ENCODE measurements at places on chromosomes 11 and 22.

DNA sequence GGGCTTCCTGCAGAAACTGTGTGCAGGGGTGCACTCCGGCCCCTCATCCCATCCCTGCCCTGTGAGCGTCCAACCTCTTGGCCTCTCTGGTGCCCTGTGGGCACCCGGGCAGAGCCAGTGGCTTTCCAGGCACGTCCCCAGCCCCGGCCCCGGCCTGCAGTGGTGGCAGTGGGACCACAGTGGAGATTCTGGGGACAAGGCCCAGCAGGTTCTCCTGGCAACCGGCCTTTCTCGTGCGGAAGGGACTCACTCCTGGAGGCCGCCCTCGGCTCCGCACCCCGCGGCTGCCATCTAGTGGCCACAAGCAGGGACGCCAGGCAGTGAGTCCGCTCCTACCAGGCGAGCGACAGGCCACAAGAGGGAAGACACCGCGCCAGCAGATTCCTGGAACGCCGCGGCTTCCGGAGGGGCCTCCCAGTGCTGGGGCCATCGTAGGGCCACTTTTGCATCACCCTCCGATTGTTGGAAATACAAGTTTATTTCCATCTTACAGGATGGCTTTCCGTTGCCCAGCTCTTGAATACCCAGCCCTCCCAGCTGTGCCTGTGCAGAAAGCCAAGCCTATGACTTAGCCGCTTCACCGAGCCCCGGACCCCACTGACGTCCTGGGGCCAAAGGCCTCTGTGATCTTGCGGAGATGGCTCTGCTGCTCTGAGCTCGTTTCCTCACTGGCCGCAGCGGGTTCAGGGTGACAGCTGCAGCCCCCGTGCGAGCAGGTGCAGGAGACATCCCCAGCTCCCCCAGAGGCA lies 357.3 kb downstream of the CTTN start:
- peak; percentile 71 for DNase-seq

GRCh38 chr22:35230417-35230816 lies 26.9 kb upstream of the HMGXB4 start:
- no peak for DNase-seq

GRCh38 chr11:45926001-45926401 lies 3.5 kb downstream of the LARGE2 start:
- DNase-seq: no peak

DNA sequence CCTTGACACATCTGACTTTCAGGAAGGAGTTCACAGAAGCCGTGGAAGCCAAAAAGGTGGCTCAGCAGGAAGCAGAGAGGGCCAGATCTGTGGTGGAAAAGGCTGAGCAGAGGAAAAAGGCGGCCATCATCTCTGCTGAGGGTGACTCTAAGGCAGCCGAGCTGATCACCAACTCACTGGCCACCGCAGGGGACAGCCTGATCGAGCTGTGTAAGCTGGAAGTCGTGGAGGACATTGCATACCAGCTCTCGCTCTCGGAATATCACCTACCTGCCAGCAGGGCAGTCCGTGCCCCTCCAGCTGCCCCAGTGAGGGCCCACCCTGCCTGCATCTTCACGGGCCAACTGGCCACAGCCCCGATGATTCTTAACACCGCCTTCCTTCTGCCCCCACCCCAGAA lies 53.7 kb downstream of the HSD17B12 start:
- DNase-seq: no peak

DNA sequence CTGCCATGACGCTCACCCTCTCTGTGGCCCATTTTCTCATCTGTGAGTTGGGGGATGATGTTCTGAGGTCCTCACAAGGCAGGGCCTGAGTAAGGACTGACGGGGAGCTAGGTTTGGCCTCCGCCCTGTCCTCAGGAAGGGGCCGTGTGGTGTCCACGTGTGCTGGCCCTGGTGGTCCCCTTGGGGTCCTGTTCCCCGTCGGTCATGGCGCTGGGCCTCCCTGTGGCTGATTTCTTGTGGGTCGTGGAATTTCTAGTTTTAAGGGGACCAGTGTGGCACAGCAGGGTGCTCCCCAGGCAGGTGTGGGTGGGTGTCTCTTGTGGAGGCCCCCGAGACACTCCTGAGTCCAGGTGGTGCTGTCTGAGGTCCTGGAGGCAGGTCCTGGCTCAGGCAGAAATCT lies 5.9 kb downstream of the LINC01488 start:
- no peak for DNase-seq

DNA sequence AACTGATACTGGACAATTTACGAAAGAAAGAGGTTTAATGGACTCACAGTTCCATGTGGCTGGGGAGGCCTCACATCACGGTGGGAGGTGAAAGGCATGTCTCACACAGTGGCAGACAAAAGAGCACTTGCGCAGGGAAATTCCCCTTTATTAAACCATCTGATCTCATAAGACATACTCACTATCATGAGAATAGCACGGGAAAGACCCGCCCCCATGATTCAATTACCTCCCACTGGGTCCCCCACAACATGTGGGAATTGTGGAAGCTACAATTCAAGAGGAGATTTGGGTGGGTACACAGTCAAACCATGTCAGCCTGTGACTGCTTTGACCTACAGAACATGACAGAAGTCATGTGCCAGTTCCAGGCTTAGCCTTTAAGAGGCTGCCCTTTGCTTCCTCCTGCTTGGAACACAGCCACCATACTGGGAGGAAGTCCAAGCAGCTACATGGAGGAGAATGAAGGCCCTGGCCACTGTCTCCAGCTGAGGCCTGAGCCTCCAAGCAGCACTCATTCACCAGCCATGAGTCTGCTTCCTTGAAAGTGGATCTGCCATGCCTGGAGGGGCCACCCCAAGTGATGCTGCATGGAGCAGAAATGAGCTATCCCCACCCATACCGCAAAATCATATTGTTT lies 10.9 kb upstream of the GAL start:
- no peak for DNase-seq

DNA sequence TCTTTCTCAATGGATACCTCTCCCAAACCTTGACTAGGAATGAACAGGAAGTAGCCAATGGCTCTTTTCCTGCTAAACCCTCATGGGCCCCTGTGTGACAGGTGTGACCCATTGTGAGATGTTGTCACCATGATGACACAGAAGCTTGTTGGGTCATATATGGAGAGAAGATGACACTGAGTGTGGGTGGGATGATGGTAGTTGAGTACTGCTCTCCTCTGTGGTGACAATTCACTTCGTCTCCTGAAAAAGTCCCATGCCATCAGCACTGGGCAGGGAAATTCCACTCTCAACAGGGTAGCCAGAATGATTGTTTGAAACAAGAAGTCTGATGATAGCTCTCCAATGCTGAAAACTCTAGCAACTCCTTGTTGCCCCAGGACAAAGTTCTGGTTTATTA lies 94.0 kb upstream of the SEZ6L start:
- DNase-seq: no peak

GRCh38 chr22:31344578-31345330 lies 1.4 kb downstream of the PATZ1 start:
- no peak for DNase-seq

DNA sequence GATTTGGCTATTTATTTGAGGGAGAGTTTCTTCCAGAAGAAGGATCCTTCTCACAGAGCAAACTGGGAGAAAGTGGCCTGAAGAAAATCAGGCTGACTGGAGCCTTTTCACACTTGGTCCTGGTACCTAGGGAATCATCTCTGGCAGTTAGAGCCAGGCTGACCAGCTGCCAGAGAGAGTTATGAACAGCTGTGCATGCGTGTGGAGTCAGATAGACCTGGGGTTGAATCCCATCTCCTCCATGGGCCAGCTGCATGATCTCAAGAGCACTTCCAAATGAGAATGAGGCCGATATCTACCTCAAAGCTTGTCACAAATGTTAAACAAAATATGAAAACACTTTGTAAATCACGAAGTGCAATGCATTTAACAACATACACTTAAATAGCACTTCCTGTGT lies 390.0 kb downstream of the TENM4 start:
- no peak for DNase-seq

GRCh38 chr11:12581416-12581815 lies 92.8 kb upstream of the TEAD1 start:
- DNase-seq: no peak

- DNase-seq: no peak
Observed at GRCh38 chr22:24427500-24428164, at the start of gene ADORA2A. Gene ADORA2A (plus strand): TSS chr22:24427599. CDS start chr22:24433405, 5,806 bp downstream.

DNA sequence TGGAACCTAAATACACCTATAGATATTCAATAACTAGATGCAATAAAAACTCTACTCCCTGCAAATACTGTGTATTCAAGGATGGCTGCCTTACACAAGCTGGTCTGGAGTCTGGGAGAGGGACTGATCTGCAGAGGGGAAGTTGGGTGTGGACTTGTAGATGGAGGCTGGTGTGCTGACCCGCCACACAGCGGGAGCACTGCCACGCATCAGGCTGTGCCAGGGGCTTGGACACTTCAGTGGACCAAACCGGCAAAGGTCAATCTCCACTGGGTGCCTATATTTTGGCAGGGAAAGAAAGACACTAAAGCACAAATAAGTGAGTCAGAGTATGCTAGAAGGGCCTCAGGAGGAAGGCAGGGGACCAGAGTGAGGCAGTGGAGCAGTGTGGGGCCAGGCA lies 2.1 kb upstream of the SHANK3 start:
- DNase-seq: no peak

- DNase-seq: no peak
Observed at GRCh38 chr11:89015614-89016013, 50.2 kb downstream of the GRM5 start.

DNA sequence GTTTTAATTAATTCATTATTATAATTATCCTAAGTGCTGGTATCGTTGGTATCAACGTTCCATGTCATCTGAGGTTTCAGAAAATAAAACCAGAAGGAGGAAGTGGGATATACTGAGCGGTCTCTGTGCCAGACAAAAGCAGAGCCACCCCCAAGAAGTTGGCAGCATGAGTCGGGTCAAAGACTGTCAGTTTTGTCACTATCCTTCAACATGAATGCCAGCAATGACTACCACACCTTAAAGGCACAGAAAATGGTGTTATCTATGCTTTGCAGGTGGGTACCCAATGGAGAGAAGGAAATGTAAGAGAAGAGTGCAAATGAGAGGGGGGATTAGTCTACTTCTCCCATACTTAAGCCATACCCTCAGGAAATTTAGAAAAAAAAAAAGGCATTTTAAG lies 408.5 kb downstream of the OPCML start:
- no peak for DNase-seq

- no peak for DNase-seq
Observed at GRCh38 chr11:2265396-2265795, 5.0 kb downstream of the ASCL2 start.

DNA sequence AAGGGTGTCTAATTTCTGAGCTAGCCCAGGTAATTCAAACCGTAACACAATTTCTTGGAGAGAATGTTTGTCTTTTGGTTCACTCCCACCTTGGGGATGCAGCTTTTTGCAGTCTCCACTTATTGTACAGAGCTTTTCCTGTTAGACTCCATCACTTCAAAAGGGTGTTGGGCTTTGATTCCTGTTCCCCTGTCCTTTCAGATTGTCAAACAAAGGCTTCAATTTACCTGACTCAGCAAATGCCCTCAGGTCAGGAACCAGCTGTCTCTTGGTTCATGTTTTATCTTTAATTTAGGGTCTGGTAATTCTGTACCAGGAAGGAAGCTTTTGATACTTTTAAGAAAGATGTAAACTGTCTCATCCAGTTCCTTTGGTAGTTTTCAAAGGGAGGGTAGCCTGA lies 880.6 kb downstream of the NTM start:
- DNase-seq: no peak

DNA sequence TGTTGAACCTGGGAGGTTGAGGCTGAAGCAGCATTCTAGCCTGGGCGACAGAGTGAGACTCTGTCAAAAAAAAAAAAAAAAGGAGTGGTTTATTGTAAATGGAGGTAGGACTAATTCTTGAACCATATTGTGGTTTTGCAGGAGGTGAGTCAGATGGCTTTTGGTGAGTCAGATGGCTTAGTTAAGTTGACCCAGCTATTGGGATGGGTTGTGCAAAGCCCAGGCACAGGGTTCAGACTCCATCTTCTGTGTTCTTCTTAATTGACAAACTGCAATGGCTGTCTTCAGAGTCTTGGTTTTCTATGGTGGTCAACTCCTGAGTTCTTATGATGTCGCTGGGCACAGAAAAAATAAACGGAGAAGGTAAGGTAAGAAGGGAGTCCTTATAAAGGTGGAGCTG lies 182.7 kb downstream of the ADAMTS15 start:
- no peak for DNase-seq

GRCh38 chr11:73280626-73281025 lies 8.5 kb downstream of the P2RY6 start:
- DNase-seq: no peak

DNA sequence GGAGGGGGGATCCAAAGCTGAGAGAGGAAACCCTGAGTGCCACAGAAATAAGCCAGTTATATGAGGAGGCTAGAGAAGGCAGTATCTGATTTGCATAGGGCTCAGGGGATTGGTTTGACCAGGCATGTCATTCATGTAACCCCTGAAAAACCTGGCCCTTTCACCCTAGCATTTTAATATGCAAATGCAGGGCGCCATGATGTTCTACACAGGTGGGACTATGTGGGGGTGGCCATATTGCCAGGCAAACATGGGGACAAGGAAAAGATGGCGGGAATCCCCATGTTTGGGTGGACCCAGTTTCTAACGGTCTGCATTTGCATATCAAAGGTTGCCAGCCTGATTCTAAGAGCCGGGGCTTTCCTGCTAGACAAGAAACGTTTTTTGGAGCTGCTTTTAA lies 27.2 kb downstream of the CSF2RB start:
- DNase-seq: no peak

DNA sequence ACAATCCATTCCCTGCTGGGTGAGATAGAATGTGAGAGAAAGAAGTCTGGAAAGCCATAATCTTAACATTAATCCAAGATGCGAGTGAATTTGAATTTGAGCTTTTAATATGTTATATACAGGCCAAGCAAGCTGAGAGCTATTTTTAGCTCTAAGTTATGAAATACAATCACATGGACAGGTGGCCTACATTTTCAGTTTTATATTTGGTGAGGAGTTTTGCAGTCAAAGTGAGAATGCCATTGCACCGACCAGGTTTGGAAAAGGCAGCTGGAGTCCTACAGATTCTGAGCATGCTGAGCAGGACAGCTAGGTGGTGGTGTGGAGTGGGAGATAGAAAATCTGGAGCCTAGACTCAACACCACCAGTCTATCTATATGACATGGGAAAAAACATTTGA lies 12.0 kb downstream of the OR5B21 start:
- DNase-seq: no peak

- DNase-seq: no peak
Observed at GRCh38 chr11:73651661-73652045, 5.3 kb downstream of the PLEKHB1 start.

- no peak for DNase-seq
Observed at GRCh38 chr11:128456566-128457268, 130.6 kb downstream of the ETS1 start.

GRCh38 chr11:96986516-96986915 lies 596.7 kb downstream of the JRKL start:
- DNase-seq: no peak

GRCh38 chr11:79375818-79376550 lies 64.8 kb downstream of the TENM4 start:
- DNase-seq: no peak

DNA sequence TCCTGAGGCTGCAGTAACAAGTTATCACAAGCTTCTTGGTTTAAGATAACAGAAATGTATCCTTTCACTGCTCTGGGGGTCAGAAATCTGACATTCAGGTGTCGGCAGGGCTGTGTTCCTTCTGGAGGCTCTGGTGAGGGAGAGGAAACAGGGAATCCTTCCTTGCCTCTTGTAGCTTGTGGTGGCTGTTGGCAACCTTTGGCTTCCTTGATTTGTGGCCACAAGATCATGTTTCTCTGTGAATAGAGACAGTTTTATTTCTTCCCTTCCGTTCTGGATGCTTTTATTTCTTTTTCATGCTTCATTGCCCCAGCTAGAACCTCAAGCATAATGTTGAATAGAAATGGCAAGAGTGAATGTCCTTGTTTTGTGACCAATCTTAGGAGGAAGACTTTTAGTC lies 44.0 kb downstream of the MPPED1 start:
- no peak for DNase-seq

GRCh38 chr11:132844956-132845696 lies 687.2 kb downstream of the OPCML start:
- no peak for DNase-seq
